ENCODE measurements at places on chromosomes 6 and 20.

- no peak for DNase-seq
Observed at GRCh38 chr6:76264468-76264867, 192.0 kb upstream of the IMPG1 start.

DNA sequence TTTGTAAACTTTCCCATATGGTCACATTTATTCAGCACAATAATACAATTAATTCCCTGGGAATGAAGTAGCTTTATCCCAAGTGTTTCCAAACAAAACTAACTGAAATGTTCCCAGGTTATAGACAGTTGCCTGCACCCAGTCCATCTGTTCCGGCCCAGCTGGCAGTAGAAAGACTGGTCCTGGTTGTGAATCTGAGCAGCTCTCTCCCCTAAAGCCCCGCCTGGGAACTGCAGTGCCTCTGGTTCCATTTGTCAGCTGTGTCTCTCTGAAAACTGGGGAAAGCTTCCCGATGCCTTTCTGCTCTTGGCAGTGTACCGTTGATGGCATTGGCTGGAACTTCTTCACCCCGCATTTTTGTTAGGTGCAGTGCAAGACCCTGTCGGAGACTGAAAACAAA is 8.7 kb downstream of the MTHFD1L start:
- DNase-seq: no peak

- no peak for DNase-seq
Observed at GRCh38 chr20:57470666-57471495, 54.1 kb downstream of the CTCFL start.

DNA sequence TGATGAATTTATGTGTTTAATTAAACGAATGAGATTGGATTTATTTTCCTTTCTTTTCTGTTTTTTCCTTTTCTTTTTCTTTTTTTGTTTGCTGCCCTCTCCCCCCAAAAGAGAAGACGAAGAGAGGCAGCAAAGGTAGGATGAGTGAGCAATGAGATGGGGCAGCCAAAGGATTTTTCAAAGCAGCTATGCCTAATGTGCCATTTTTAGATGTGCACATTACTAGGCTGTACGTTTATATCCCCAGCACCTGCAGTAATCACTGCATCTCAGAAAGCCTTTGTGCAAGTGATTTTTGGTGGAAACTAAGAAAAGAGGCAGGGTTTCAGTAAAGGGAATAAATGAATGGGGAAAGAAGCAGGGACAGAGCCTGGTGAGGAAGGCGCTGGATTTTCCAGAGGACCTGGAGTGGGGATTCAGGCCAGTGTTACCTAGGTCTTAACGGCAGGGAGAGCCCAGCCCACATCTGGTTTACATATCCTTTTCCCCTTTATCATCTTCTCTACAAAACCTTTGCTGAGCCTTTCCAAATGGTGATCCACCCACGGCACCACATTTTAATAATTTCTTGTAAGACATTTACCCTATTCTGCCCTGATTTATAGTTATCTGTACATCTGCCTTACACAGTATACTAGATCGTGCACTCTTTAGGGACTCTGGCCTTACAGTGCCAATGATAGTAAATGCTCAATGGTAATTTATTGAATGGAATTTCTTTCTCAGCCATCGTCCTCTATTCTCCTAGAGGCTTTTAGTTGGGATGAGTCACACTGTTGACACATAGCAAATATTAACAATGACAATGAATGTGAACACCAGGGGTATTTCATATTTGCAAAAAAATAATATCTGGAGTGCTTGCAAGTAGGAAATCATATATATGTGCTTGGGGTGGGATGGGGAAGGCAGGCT is 38.3 kb upstream of the ATXN1 start:
- no peak for DNase-seq

DNA sequence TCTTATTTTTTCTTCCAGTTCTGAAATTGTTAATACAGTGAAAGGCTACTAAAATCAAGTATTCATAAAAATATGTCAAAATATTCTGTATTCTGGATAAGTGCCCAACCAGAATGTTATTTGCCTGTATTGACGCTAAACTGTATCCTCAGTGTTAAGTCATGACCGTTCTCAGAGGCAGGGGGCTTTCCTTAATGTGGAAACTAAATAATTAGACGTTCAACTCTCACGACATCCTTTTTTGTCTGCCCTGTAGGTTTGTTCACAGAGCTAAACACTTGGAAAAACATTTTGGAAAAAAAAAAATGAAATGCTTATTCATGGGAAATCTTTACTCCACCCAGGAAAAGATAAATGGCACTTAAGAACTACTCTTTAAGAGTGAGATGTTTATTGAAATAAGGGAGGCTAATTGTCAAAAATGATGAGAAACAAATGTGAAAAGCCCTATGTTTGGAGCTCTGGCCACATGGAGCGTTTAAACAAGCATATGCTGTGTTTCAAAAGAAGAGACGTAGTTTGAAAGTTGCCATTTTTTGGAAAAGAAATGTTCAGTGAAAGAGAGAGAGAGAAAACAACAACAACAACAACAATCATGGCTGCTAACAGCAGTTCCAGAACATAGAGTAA is 453.1 kb upstream of the MARCKS start:
- DNase-seq: no peak

DNA sequence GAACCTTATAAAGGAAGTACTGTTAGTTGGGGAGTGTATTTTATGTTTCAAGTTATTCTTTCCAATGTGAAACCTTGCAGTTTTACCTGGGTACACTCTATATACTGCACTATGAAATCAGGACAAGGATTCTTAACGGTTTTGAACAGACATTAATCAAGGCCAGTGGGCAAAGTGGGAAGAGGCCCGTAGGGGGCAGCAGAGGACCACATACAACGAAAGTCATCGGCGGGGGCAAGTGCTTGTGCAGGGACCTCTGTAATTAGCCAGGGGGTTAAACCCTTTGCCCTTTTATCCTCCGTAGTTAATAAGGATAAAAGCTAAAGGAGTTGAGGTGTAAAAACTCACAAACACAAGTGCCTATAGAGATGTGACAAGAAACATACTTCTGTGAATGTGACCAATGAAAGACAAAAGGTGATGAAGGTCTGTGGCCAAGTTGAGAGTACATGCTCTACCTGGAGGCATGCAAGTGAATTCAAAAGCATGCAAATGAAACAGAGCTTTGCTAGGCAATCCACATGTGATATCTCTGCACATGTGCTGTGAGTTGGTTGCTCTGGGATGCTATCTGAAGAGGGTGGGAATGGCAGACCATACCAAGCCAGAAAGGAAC is 392.7 kb upstream of the MAN1A1 start:
- peak; percentile 63 for DNase-seq

GRCh38 chr20:62299666-62300236 is 3.0 kb upstream of the ADRM1 start:
- no peak for DNase-seq

DNA sequence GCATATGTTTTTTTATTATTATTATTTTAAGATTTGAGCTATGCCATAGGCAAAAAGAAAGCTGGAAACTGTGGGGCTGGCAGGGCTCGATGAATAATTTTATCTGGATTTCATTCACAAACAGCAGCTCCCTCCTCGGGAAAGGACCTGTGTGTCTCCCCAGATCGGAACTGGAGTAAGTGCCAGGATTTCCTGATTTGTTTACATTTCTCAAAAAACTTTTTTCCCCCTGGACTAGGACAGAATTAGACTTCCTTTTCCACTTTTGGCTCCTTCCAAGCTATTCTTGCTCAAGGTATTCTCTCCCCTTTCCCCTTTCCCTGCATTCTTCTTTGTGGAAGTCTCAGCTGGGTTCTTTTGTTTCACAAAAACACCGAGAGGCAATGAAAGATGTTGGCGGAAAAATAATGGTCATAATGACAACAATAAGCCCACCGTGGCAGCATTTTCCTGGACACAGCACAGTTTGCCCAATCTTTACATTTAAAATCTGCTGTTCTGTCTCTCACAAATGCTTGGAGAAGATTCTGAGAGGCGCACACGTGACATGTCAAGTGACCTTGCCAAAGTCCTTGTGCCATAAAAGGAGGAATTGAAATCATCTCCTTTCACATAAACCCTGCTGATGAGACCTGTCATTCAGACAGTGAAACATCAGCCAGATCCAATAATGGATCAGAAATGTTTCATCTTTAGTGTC is 85.8 kb upstream of the PREP start:
- DNase-seq: no peak

DNA sequence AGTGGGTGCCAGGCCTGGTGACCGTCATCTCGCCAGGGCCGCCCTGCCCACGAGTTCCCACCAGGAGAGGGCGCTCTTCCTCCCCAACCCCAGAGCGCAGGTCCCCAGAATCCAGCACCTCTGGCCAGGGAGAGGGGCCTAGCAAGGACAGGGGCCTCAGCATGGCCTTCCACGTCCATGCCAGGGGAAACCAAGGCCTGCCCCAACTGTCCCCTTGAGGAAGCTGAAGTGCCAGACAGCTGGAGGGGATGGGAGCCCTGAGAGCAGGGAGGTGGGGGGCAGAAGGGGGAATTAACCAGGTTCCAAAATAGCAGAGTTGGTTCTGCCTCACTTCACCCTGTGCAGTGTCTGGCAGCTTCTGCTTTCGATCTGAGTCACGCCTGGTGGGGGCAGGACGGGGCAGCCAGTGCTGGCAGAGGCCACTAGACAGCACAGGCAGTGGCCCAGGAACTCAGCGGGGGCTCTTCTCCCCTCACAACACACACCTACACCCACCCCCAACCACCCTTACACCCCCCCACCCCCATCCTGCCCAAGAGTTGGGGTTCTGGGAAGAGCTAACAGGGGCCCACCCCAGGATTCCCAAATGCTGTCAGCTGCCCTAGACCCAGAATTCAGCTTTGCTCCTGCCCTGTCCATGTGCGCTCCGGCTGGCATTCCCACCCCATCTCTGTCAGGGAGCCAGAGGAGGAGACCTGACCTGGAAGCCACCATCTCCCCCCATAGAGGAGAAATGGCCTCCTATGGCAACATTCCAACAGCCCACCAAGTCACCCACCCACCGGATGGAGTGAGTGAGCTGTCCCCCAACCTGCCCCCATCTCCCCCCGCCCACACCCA is 29.2 kb downstream of the TFEB start:
- peak; percentile 81 for DNase-seq

DNA sequence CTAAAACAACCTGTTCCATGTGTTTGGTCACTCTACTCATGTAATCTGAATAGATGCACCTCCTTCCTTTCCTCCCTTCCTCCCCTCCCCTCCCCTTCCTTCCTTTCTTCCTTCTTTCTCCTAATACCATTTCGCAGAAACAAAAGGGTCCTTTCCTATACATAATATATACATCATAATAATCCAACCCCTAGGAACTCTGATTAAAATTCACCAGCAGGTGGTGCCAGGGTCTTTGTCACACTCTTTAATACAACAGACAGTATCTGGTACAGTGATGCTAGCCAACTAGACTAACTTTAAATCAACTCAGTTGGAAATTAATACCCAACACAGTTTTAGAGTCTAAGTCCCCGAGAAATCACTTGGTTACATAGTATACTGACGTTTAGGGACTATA is 181.2 kb upstream of the SHLD1 start:
- DNase-seq: peak; percentile 43

GRCh38 chr6:82415820-82416219 is 52.2 kb downstream of the TPBG start:
- no peak for DNase-seq

DNA sequence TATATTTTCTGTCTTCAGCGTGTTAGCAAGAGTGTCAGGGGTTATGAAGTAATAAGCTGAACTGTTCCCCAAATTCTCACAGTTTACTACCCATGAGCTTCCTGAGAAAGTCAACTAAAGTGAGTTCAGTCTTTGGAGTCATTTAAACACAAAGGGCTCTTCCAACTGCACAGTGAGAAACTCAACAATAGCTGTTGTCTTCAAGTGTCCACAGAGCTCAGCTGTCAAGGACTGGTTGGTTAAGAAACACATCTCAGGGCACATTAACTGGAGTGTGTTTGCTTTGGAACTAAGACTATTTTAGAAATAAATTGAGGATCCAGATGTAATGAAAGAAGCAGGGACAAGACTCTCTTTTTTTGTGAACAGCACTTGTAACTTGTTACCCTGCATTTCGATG is 241.4 kb upstream of the SOX4 start:
- DNase-seq: no peak

DNA sequence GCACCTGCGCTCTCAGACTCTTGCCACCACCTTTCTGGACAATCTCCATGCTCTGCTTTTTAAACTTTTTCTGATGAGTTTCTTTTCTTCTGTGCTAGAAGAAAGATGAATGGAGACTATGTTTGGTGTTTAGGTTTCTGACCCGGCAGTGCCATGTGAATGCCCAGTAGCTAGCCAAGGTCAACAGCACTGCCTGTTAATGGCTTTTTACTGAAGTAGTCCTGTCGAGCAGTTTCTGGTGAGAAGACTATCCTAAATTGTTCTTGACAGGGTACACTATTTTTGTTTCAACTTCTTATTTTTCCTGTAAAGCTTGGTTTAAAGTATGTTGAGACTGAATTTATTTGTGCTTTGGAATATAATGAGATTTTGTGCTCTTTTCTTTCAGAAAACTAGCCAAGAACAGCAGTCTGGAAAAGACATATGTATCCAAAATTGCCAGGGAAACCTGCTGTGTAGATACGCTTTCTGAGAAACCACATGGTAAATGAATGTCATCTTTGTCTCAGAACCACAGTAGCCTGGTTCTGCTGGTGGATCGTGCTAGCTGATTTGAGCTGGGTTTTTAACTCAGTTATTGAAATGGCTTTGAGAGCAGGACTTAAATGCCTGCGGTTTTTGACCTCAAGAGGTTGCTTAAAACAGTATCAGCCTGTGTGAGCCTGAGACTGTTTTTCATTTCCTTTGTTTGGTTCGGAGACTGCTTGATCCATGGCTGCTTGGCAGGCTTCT is 48.1 kb downstream of the KCNS1 start:
- DNase-seq: peak; percentile 50

- DNase-seq: no peak
Observed at GRCh38 chr6:107653861-107654394, 164.0 kb downstream of the SOBP start.

- DNase-seq: no peak
Observed at GRCh38 chr6:148521586-148521985, 178.9 kb downstream of the SASH1 start.

DNA sequence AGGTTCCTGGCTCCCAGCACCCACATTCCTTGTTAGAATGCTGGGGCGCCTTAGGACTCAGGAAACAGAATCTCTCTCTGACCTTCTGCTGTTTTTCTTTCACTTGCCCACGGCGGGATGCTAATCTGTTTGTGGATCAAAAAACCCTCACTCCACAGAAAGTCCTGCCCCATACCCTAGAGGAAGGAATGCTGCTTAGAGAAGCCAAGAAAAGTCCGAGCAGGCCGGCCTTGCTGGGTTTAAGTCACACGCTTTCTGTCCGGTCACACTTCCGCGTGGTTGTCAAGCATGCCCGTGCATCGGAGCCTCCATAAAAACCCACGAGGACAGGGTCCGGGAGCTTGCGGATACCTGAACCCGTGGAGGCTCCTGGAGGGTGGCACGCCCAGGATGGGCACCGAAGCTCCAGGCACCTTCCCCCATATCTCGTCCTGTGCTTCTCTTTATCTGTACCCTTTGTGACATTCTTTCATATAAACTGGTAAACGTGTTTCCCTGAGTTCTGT is 223.1 kb downstream of the NRN1 start:
- no peak for DNase-seq

- peak; percentile 83 for DNase-seq
Observed at GRCh38 chr20:63738687-63739129, 868 bp upstream of the SLC2A4RG start.

GRCh38 chr20:18632196-18632789 is 44.4 kb downstream of the DTD1 start:
- peak; percentile 84 for DNase-seq

- DNase-seq: no peak
Observed at GRCh38 chr6:67009818-67010217, 1302.8 kb upstream of the EYS start.

GRCh38 chr6:73699676-73700459 is 3.9 kb downstream of the CD109 start:
- DNase-seq: no peak

- DNase-seq: no peak
Observed at GRCh38 chr6:38915205-38915925, 133.2 kb upstream of the GLP1R start.

- DNase-seq: peak; percentile 56
Observed at GRCh38 chr6:2639896-2640295, 110.8 kb downstream of the MYLK4 start.
